ENCODE measurements at places on chromosomes 11 and 22. TPM values are rescaled to one million over a fixed set of nuclear protein-coding genes. Genes with fewer than 3 reads are reported as not detected.

OR2AG1 gene
- 0.05 TPM for polyA plus RNA-seq

GRCh38 chr11:72758690-72759389 lies 6.6 kb upstream of the ARAP1 start:
- DNase-seq: no peak

GRCh38 chr11:68855205-68855981 lies 13.7 kb upstream of the CPT1A start:
- no peak for DNase-seq

- no peak for DNase-seq
These were observed 404.5 kb downstream of the INSC start for GRCh38 chr11:15519124-15519791.

CNTF gene
- 1.9 TPM for polyA plus RNA-seq

DNA sequence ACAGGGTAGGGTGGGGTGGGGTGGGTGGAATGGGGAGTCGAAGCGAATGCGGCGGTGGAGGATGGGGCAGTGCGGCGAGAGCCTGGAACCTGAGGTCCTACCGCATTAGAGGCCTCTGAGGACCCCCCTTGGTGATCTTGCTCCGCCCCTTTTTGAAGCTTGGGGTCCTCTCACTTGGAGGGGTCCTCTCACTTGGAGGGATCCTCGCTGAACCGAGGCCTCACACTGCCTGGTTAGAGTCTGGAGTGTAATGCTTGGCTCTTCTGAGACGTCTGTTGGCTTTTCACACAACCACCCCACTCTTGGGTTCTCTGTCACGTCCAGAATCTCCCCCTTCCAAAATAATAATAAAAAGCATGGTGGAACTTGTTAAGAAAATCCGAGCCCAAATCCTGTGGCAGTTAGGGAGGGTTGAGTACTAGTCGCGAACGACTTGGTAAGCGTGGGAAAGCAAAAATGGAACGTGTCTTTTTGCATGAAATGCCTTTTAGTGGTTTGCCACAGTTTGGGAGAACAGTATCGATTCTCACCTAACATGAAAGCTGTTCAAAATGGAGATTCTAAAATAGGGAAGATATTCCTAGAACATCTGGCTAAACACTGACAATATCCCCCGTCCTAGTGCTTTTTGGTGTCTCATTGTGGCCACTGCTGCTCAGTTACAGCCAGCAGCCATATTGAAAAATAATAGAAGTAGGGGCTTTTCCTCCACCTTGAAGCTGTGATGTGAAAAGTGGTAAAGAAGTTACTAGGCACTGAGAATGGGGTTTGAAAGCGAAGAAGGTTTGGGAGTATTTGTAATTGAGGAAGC lies 822 bp downstream of the RBX1 start:
- no peak for DNase-seq

DNA sequence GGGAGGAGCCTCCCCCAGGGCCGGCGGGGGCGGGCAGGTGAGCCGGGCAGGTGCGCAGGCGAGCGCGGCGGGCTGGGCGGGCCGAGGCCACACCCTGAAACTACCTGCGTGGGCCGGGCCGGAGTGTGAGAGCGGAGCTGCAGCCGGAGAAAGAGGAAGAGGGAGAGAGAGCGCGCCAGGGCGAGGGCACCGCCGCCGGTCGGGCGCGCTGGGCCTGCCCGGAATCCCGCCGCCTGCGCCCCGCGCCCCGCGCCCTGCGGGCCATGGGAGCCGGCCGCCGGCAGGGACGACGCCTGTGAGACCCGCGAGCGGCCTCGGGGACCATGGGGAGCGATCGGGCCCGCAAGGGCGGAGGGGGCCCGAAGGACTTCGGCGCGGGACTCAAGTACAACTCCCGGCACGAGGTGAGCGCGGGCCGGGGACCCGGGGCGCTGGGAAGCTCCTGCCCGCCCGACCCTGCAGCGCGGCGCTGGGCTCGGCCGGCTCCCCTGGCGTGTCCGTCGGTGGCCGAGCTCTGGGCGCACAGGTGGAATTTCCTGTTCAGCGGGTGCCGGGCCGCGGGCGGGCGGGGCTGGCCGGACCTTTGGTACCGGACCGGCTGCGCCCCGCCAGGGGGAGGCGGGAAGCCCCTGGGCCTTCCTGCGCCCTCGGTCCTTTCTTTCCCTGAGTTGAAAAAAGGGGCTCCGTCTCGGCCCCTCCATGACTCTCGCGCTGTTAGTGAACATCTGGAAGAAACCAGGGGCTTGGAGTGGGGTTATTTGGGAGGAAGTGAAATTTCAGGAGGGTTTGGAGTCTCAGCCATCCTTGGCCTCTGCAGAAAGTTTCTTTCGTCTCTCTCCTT lies at the start of gene ST14:
TSS of gene ST14 (plus strand) at position 126 of the 841 bp plus-strand sequence. CDS start at position 324, 198 bp downstream.
- DNase-seq: no peak

KBTBD3 gene
- polyA plus RNA-seq: 8.3 TPM

DNA sequence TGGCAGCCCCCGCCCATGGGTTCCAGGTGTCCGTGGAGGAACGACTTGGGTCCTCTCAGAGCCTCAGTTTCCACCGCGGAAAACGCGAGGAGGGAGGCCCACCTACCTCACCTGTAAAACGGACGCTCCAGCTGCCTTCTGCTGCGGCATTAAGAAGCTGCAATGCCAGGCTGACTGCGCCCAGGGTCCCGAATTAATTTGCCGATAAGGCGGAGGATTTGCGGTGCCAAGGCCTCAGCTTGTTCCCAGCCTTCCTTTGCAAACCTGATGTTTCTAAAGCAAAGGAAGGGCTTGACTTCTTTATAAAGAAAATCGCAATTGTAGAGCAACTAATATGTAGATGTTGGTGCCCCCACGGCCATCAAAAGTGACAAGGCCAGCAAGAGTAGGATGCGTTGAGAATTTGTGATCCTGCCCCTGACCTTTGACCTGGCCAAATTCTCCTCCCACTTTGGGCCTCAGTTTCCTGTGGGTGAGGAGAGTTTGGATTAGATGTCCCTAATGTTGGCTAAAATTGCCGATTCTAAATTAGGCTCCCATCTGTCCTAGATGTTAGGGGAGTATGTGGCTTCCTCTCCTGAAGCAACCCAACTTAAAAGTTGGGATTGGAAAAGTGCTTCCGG lies 849 bp upstream of the TCF20 start:
- no peak for DNase-seq

DNA sequence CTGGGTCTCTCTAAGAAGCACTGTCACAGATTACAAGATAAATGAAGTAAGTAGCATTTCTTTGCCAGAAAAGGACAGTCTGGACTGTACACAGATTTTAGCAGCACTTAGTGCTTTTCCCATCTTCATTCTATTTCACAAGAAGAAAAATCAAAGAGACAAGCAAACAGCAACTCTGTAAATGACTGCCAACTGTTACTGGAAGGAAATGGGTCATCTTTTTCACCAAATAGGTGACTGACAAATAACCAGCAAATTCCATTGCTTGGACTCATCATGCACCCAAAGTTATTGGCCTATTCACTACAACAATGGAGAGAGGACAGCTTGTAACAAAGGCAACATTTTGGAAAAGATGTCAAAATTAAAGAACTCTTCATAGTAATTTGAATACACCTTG lies 28.9 kb upstream of the CARD18 start:
- DNase-seq: no peak

ATG16L2 gene
- 47.6 TPM for polyA plus RNA-seq

GRCh38 chr11:111438846-111439520 lies 59.9 kb upstream of the POU2AF1 start:
- DNase-seq: no peak

DNA sequence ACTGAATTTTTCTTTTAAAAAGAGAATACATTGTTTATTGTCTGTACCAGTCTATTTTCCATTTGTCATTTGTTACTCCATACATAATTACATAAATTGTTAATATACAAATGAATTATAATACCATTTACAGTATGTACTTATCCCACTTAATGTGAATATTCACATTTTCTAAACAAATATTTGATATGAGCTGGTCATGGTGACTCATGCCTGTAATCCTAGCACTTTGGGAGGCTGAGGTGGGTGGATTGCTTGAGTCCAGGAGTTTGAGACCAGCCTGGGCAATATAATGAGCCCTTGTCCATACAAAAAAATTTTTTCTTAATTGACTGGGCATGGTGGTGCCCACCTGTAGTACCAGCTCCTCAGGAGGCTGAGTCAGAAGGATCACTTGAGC lies 6.8 kb downstream of the SC5D start:
- no peak for DNase-seq

GRCh38 chr11:19368726-19369375 lies 128.1 kb upstream of the E2F8 start:
- DNase-seq: no peak

DNA sequence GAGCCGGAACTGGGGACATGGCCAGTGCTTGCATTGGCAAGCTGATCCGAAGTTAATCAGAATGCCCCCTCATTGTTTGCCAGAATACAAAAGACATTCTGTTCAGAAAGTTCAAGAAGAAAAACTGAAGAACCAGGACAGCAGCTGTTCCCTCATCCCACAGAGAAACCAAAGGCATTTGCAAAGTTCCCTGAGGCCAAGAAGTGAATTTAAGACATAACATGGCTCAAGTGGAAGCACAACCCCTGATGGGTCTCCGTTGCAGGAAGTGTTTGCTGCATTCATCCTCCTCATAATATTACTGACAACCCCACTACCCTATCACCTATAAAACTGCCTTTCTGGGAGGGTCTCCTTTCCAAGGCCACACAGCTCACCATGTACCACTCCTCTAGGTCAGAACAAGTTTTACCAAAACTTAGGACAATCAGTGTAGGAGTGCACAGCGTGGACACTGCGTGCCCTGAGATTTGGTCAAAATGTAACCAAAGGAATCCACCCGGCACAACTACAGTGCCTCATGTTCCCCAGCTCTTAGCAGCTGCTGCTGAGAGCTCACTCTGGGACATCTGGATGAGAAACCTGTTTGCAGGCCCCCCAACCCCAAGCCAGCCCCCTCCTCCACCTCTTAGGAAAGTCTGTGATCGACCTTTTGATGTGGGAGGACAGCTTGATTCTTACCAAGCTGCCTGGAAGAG lies 101.6 kb upstream of the AKIP1 start:
- DNase-seq: no peak

DNA sequence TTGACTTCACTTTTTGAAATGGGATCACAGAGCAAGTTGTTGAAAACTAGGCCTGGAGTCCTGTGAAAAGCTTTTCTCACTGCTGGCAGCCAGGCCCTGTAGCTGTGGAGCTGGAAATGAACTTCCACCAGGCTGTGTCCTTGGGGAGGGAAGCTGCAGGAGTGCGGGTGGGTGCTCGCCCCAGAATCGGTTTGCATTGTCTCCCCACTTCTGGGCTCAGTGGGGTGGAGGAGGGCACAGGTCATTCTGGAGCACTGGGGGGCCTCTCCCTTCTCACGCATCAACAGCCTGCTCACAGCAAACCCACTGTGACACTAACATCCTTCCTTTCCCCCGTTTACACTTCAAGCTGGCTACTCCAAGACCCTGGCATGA lies 15.2 kb downstream of the GLB1L2 start:
- no peak for DNase-seq

OR52A5 gene
- not detected for polyA plus RNA-seq

TRIM64 gene
- not detected for polyA plus RNA-seq

DNA sequence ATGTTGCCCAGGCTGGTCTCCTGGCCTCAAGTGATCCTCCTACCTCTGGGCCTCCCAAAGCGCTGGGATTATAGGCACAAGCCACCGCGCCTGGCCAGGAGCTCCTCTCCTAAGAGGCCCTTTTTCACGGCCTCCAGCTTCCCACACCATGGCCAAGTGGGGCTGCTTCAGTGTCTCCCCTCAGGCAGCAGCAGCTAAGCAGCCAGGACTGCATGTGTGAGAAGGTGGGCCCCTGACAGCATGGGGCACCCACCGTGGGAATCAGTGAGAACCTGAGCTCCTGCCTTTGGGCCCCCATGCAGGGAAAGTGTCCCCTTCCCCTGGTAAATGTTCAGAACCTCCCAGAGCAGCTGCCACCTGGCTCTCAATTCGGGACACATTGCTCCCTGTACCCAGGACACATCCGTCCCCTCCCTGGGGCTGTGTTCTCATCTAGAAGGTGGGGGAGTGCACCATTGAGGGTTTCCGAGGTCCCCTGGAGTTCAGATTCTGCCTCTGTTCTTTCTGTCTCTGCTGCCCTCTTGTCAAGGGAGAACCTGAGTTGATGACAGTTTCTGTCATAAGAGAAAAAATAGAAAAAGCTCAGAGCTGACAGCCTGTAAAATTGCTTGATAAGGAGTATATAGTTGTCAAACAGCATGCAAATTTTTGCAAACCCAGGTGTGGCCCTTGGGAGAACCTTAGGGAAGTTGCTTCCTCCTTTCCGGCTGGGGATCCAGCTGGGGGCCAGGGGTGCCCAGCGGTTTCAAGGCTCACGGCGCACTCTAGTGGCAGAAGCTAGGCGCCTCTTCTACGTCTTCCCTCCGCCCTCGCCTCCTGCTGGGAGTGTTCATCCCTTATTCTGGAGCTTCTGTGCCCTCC lies 29.7 kb downstream of the FAM83F start:
- DNase-seq: no peak

POTEH gene
- not detected for polyA plus RNA-seq

DNA sequence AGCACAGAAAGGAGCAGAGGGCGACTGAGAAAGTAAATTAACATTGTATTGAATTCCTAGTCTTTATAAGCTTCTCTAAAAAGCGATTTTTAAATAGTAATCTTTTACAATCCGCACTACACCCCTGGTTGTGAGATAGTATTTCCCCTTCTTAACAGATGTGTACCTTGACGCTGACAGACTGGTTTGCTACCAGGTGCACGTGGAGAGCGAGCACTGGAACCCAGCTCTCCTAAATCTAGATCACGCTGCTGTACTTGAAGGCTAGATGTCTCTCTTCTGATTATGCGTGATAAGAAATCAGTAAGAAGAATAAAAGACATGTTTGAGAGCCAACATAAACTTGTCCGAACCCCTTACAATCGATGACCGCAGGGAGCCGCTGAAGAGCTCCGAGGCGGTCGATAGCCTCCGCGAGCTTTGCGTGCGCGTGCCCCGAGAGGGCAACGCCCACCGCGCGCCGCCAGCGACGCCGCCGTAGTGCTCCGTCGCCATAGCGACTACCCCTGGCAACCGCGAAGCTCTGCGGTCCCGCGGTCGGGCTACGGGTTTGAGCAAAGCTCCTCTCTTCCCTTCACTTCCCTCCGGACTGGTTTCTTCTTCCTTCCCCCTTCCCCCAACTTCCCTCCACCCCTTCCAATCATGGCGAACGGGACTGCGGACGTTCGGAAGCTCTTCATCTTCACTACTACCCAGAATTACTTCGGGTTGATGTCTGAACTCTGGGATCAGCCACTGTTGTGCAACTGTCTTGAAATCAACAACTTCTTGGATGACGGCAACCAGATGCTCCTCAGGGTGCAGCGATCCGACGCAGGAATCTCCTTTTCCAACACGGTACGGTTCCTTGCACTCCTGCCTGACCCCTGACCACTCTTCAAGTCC lies at the start of gene DYNC2H1:
TSS of gene DYNC2H1 (plus strand) at position 494 of the 885 bp plus-strand sequence. CDS start at position 643, 149 bp downstream.
- DNase-seq: peak; percentile 85

DNA sequence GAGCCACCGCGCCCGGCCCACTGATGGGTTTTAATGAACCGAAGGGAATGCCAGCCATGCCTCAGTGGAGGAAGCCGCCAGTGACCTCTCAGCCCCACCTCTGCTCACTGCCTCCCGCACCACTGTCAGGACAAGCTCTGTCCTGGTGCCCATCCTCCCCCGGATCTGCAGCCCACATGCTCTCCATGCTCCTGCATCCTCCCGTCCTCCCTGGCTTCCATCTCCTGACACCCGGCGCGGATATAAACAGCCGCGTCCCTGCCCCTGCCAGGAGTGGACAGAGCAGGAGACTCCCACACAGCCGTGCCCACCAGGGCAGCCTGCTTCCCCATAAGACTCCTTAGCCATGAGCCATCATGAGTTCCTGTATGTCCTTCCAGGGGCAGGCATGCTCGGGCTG lies 26.9 kb downstream of the MACROD1 start:
- DNase-seq: no peak

- DNase-seq: no peak
These were observed 174.6 kb upstream of the ARHGAP42 start for GRCh38 chr11:100512475-100512874.
